Activated CD8-positive, alpha-beta memory T cell treated with anti-CD3 and anti-CD28 coated beads for 36 hours (primary cell): ENCODE measurements at places on chromosomes 5 and 9. TPM values are rescaled to one million over a fixed set of nuclear protein-coding genes. Genes with fewer than 3 reads are reported as not detected.

GAS1 gene
- total RNA-seq, result 0.34 TPM

SPINK4 gene
- not detected for total RNA-seq

HAND1 gene
- not detected for total RNA-seq

SLC25A48 gene
- not detected for total RNA-seq

PDE6A gene
- total RNA-seq, result not detected

SEMA4D gene
- 295 TPM for total RNA-seq

MAMDC2 gene
- not detected for total RNA-seq

GRXCR2 gene
- total RNA-seq, result not detected

PNPLA7 gene
- total RNA-seq, result 3.4 TPM

TAS2R1 gene
- total RNA-seq, result not detected

TMEM167A gene
- 98.5 TPM for total RNA-seq

FNIP1 gene
- 15.0 TPM for total RNA-seq

POU5F2 gene
- total RNA-seq, result 0.38 TPM

MYMK gene
- total RNA-seq, result not detected

SLC6A7 gene
- total RNA-seq, result not detected

PTGES gene
- total RNA-seq, result not detected

SHROOM1 gene
- 1.6 TPM for total RNA-seq

LCN1 gene
- not detected for total RNA-seq

CDC20B gene
- 0.08 TPM for total RNA-seq

SLC2A8 gene
- total RNA-seq, result 6.5 TPM

EPB41L4B gene
- total RNA-seq, result 0.44 TPM

FGD3 gene
- 36.4 TPM for total RNA-seq

ADCY2 gene
- total RNA-seq, result not detected

WNK2 gene
- 0.31 TPM for total RNA-seq

CARD9 gene
- 1.8 TPM for total RNA-seq

CHSY3 gene
- total RNA-seq, result not detected

TAF11L10 gene
- total RNA-seq, result not detected

ADAMTS12 gene
- total RNA-seq, result not detected

OLFML2A gene
- 0.04 TPM for total RNA-seq

C9orf43 gene
- 0.91 TPM for total RNA-seq

PCDHB4 gene
- total RNA-seq, result not detected

FGF10 gene
- total RNA-seq, result not detected

PCDHB16 gene
- total RNA-seq, result not detected

NAIP gene
- 1.6 TPM for total RNA-seq

WDR38 gene
- not detected for total RNA-seq

ZFR gene
- total RNA-seq, result 77.4 TPM

TYRP1 gene
- not detected for total RNA-seq

PCDHA12 gene
- not detected for total RNA-seq

IFNA21 gene
- not detected for total RNA-seq

SLF1 gene
- total RNA-seq, result 14.6 TPM

ARAP3 gene
- total RNA-seq, result 6.5 TPM

ZNF454 gene
- total RNA-seq, result not detected

MLANA gene
- total RNA-seq, result not detected

SPATA31D4 gene
- not detected for total RNA-seq

FOXD4 gene
- total RNA-seq, result 0.10 TPM
